ENCODE measurements at places on chromosomes 1 and 21. TPM values are rescaled to one million over a fixed set of nuclear protein-coding genes. Genes with fewer than 3 reads are reported as not detected.

- H3K36me3 ChIP-seq: peaks cover 18% of the 10 kb centered on the region
- peaks cover 83% of the 10 kb centered on the region for H3K4me1 ChIP-seq
- H3K27me3 ChIP-seq: no peaks in the 10 kb centered on the region
- H3K27ac ChIP-seq: peak overlapping the region; percentile 50
- no peak overlapping the region for H3K4me3 ChIP-seq
Measured at GRCh38 chr1:156493742-156494141, 6.8 kb downstream of the MEF2D start.

DNA sequence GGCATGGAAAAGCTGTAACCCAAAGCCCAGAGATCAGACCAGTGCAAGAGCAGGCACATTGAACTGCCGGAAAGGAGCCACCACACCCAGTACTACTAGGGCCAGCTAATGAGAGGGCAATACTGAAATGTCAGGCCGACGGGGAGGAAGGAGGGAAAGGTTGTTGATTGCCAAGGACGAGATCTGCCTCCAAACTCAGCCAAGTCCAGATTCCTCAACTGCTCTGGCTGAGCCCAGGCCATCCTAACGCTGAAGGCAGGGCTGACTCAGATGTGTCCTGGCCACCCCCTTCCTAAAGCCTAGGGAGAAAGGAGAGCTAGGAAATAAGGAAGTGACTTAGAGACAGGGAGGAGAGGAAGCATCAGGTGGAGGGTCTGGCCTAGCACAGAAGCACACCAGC, 42.1 kb upstream of the IPO9 start:
- no peak overlapping the region for H3K4me3 ChIP-seq
- H3K27ac ChIP-seq: no peak overlapping the region
- H3K27me3 ChIP-seq: no peaks in the 10 kb centered on the region
- no peak for DNase-seq
- peaks cover 14% of the 10 kb centered on the region for H3K4me1 ChIP-seq

- H3K27ac ChIP-seq: no peak overlapping the region
- H3K4me1 ChIP-seq: no peaks in the 10 kb centered on the region
- peaks cover 8% of the 10 kb centered on the region for H3K27me3 ChIP-seq
Measured at GRCh38 chr1:63795455-63795854, 21.6 kb downstream of the ROR1 start.

- peak overlapping the region; percentile 84 for H3K27ac ChIP-seq
- peak; percentile 34 for DNase-seq
- H3K27me3 ChIP-seq: peaks cover 6% of the 10 kb centered on the region
- H3K4me1 ChIP-seq: peaks cover 30% of the 10 kb centered on the region
Measured at GRCh38 chr1:58815686-58816071, 31.8 kb upstream of the JUN start.

DNA sequence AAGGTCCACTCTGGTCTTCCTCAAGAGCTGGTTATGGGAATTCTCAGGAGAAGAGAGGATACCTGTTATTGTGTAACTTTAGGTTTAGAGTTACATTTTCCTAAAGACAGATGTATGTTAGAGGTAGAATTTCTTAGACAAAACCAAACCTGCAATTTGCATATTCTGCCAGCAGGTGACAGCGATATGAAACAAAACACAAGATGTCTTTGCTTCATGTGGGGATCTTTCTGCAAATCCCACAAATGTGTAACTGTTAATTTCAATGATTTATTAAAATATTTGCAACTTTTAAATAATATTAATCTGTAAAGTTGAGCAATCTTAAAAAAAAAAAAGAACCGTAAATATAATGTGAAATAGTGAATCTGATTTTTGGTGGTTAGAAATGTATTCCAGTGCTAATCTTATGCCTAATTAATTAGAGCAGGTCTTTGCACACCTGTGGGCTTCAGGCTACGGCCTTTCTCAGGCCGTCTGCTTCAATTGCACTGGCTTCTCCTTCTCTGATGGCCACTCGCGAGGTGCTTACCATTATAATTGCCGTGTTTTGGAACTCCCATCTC, 33.4 kb downstream of the FAM78B start:
- peaks cover 3% of the 10 kb centered on the region for H3K27me3 ChIP-seq
- no peak overlapping the region for H3K27ac ChIP-seq
- no peaks in the 10 kb centered on the region for H3K4me1 ChIP-seq
- H3K36me3 ChIP-seq: no peaks in the 10 kb centered on the region
- H3K4me3 ChIP-seq: no peak overlapping the region
- no peak for DNase-seq

ESRRG gene
- not detected for total RNA-seq

GRCh38 chr1:21294266-21294989, 4.2 kb upstream of the ECE1 start:
- H3K27me3 ChIP-seq: no peaks in the 10 kb centered on the region
- DNase-seq: peak; percentile 73
- peak overlapping the region; percentile 90 for H3K27ac ChIP-seq
- H3K4me1 ChIP-seq: peaks cover 69% of the 10 kb centered on the region

DNA sequence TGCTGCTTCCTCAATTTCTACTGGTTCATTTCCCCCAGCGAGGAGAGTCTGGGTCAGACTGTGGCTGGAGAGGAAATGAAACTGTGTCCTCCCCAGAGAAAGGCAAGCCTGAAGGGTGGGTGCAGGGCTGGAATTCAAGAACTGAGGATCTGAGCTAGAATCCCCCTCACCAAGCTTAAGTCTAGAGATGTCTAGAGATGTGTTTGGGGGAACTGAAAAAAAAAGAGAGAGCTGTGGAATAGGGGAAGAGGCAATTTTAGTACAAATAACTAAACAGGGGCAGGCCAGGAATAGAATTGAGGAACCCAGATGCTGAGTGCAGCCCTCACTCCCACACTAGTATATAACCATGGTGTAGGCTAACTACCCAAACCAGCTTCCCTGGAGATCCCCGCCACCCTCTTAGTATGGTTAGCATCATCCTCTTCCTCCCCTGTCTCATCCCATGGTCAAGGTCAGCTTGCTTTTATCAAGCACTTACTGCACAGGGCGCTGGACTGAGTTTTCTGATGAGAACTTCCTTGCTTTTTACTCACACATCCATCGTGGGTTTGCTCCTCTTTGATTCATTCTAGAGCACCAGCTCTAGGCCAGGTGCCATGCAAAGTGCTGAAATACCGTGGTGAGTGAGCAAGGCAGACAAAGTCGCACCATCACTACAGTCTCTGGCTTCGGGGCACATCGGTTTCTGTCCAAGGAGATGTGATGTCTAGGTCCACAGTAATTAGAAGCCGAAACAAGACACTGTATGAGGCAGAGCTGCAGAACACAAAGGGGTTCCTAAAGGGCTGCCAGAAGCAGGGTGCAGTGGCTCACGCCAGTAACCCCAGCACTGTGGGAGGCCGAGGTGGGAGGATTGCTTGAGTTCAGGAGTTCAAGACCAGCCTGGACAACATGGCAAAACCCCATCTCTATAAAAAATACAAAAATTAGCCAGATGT, 112.9 kb upstream of the IPO9 start:
- peaks cover 2% of the 10 kb centered on the region for H3K27me3 ChIP-seq
- no peaks in the 10 kb centered on the region for H3K36me3 ChIP-seq
- no peak overlapping the region for H3K4me3 ChIP-seq
- H3K4me1 ChIP-seq: peaks cover 4% of the 10 kb centered on the region
- no peak overlapping the region for H3K27ac ChIP-seq

GRCh38 chr1:161092621-161093028, 3.3 kb upstream of the NECTIN4 start:
- H3K36me3 ChIP-seq: no peaks in the 10 kb centered on the region
- DNase-seq: peak; percentile 28
- H3K4me3 ChIP-seq: no peak overlapping the region
- H3K27ac ChIP-seq: peak overlapping the region; percentile 41
- H3K27me3 ChIP-seq: no peaks in the 10 kb centered on the region
- peaks cover 41% of the 10 kb centered on the region for H3K4me1 ChIP-seq

GRCh38 chr1:209885403-209886218, 52.4 kb upstream of the SYT14 start:
- no peak for DNase-seq
- no peaks in the 10 kb centered on the region for H3K36me3 ChIP-seq
- no peak overlapping the region for H3K4me3 ChIP-seq

DNA sequence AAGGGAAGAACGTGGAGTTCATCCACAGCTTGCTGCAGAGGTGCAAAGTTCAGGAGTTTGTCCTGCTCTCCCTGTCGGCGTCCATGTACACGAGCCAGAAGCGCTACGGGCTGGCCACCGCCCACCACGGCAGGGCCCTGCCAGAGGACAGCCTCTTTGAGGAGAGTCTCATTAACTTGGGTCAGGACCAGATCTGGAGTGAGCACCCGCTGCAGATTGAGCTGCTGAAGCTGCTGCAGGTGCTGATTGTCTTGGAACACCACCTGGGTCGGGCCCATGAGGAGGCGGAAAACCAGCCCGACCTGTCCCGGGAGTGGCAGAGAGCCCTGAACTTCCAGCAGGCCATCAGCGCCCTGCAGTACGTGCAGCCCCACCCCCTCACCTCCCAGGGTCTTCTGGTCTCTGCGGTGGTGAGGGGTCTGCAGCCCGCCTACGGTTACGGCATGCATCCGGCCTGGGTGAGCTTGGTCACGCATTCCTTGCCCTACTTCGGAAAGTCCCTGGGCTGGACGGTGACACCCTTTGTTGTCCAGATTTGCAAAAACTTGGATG, 73.8 kb upstream of the MORC3 start:
- peaks cover 33% of the 10 kb centered on the region for H3K36me3 ChIP-seq
- H3K4me3 ChIP-seq: no peak overlapping the region
- no peak for DNase-seq
- no peak overlapping the region for H3K27ac ChIP-seq
- H3K4me1 ChIP-seq: peaks cover 11% of the 10 kb centered on the region

DNA sequence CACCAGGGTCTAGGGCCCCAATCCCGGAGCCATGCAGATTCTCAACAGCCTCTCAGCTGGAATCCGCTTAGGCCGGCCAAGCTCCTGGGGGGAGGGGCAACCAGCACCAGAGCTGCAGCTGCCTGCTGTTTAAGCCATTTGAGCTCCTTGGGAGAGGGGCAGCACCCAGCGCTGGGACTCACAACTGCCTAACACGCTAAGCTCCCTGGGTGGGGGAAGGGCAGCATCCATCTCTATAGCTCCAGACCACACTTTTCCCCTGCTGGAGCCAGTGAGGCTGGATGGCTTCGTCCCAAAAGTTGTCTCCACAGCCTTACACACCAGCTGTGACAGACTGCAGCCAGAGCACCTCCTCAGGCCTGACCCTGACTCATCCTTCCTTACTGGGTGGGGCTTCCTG, 6.9 kb upstream of the PTGFR start:
- H3K27me3 ChIP-seq: no peaks in the 10 kb centered on the region
- DNase-seq: no peak
- no peaks in the 10 kb centered on the region for H3K4me1 ChIP-seq
- no peak overlapping the region for H3K4me3 ChIP-seq

PDZK1 gene
- total RNA-seq: 0.30 TPM

DNA sequence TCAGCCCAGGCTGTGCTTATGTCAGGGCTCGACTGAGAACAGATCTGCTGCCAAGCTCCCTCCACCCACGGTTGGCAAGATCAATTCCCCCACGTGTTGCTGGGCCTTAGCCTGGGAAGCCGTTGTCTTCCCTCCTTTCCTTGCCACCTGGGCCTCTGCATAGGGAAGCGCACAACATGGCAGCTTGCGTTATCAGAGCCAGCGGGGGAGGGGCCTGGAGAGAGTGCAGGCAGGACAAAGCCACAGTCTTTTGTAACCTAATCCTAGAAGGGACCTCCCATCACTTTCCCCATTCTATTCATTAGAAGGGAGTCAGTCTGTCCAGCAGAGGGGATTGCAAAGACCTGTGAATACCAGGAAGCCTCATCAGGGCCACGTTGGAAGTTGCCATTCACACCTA, 17.0 kb upstream of the IGSF21 start:
- DNase-seq: no peak
- H3K36me3 ChIP-seq: no peaks in the 10 kb centered on the region
- H3K4me3 ChIP-seq: no peak overlapping the region
- no peaks in the 10 kb centered on the region for H3K4me1 ChIP-seq
- peaks cover 13% of the 10 kb centered on the region for H3K27me3 ChIP-seq

S100A9 gene
- 4.8 TPM for total RNA-seq

HNRNPU gene
- 398 TPM for total RNA-seq

DNA sequence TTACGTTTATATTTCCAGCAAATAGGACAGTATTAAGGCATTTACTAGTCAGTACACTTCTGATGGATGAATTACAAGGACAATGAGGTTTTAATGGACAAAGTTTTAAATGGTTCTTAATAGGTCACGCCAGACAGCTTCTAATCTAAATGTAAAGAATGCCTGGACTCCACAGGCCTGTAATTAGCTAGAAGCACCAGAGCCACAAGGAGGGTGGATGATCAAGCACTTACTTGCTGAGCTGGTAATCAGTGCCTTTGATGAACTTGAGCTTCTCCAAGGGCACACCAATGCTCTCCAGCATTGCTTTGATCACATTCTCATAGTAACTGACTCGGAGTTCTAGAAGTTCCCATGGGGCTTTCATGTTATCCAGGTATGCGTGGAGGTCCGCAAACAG, 6.8 kb downstream of the YARS1 start:
- H3K4me3 ChIP-seq: no peak overlapping the region
- DNase-seq: no peak
- peaks cover 58% of the 10 kb centered on the region for H3K36me3 ChIP-seq
- peaks cover 44% of the 10 kb centered on the region for H3K4me1 ChIP-seq
- no peaks in the 10 kb centered on the region for H3K27me3 ChIP-seq

CD5L gene
- total RNA-seq: not detected

GRCh38 chr1:99407018-99407417, 142.7 kb downstream of the PLPPR4 start:
- no peak overlapping the region for H3K27ac ChIP-seq
- peaks cover 3% of the 10 kb centered on the region for H3K27me3 ChIP-seq
- DNase-seq: no peak
- H3K4me3 ChIP-seq: no peak overlapping the region

GRCh38 chr1:3065797-3066196, 3.2 kb upstream of the PRDM16 start:
- DNase-seq: peak; percentile 19
- H3K4me1 ChIP-seq: peaks cover 2% of the 10 kb centered on the region
- H3K36me3 ChIP-seq: no peaks in the 10 kb centered on the region
- H3K4me3 ChIP-seq: no peak overlapping the region
- H3K27me3 ChIP-seq: peaks cover 17% of the 10 kb centered on the region

GRCh38 chr1:179591253-179591591, 410 bp upstream of the TDRD5 start:
- no peaks in the 10 kb centered on the region for H3K4me1 ChIP-seq
- peaks cover 40% of the 10 kb centered on the region for H3K27me3 ChIP-seq
- H3K36me3 ChIP-seq: no peaks in the 10 kb centered on the region
- H3K4me3 ChIP-seq: no peak overlapping the region

GRCh38 chr1:20558191-20558590, 5.8 kb downstream of the FAM43B start:
- no peak overlapping the region for H3K4me3 ChIP-seq
- no peak for DNase-seq
- no peak overlapping the region for H3K27ac ChIP-seq
- peaks cover 22% of the 10 kb centered on the region for H3K27me3 ChIP-seq
- no peaks in the 10 kb centered on the region for H3K36me3 ChIP-seq

- peak overlapping the region; percentile 61 for H3K4me3 ChIP-seq
- no peaks in the 10 kb centered on the region for H3K27me3 ChIP-seq
Measured at GRCh38 chr1:107935396-107936064, 29.4 kb downstream of the VAV3 start.

GRCh38 chr1:91555821-91556531, 55.3 kb downstream of the CDC7 start:
- peak overlapping the region; percentile 81 for H3K27ac ChIP-seq
- DNase-seq: peak; percentile 39
- H3K4me1 ChIP-seq: peaks cover 55% of the 10 kb centered on the region
- peak overlapping the region; percentile 41 for H3K4me3 ChIP-seq
- H3K36me3 ChIP-seq: peaks cover 4% of the 10 kb centered on the region

Measured in activated naive CD8-positive, alpha-beta T cell treated with anti-CD3 and anti-CD28 coated beads, Interleukin-2, amount 10 ng/mL, durations not matched to agents 7 days and 5 days (primary cell).